Prostate gland (tissue), 2 donors: ENCODE measurements at places on chromosomes 3 and 15.

GRCh38 chr3:171198781-171199472 lies 172.4 kb upstream of the SLC2A2 start:
- no peaks in the 10 kb centered on the region for H3K27me3 ChIP-seq
- H3K4me3 ChIP-seq, result no peak overlapping the region
- no peaks in the 10 kb centered on the region for H3K36me3 ChIP-seq
- H3K4me1 ChIP-seq, result no peaks in the 10 kb centered on the region

DNA sequence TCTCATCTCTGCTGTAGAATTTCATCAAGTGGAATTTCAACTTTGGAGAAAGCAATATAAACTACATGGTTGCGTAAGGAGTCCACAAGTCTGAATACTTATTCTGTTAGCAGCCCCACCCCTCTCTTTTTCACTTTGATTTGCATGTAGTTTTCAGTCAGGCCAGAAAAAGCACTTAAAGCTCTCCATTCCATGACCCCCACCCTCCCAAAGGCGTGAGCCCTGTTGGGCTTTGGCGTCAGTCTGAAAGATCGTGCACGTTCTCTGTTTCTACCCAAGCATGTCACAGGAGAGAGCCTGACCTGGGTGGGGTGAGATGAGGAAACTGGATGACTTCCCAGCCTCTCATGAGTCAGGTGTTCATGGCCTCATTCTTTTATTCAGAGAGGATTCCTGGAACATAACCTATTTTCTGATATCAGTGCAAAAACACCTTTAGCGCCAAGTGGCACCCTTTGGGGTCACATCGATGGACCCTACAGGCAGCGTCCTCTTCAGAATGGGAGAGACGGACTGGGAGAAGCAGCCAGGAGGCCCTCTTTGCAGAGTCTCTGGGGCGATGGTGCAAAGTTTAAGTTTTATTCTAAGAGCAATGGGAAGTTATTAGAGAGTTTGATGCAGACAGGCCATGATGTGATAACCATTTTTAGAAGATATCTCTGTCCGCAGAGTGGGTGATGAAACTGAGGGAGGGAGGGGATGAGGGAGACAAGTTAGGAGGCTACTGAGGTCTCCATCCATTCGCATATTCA lies 55.8 kb downstream of the LSM3 start:
- H3K27me3 ChIP-seq, result no peaks in the 10 kb centered on the region
- no peak overlapping the region for H3K27ac ChIP-seq
- H3K36me3 ChIP-seq, result no peaks in the 10 kb centered on the region
- no peak overlapping the region for H3K4me3 ChIP-seq
- no peaks in the 10 kb centered on the region for H3K4me1 ChIP-seq
- DNase-seq, result no peak

DNA sequence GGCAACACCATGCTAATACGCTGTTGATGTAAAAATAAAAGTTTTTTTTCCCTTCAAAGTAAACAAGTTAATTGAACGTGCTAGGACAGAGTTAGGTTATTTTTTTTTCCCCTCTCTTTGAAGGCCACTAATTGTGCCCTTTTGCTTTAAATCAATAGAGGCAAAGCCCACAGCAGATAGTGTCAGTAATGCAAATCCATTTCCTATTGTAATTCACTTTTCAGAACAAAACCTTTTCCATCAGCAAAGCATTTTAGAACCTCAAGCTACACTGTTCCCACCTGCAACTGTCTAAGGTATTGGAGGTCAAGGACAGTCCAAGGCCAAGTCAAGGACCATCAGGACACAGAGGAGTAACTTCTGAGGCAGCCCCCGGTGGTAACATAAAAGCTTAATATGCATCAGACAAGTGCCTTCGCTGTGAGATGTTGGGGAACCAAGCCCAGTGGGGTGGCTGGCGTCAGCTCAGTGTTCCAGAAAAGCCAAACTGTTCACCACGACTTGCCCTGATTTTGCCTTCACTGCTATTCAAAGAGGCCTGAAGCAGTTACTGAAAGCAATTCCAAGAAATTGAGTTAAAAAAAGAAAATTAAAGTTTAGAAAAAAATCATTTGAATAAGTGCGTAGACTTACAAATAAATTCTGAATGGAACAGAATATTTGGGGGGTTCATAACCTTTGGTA lies 65.8 kb upstream of the ICE2 start:
- H3K27me3 ChIP-seq, result no peaks in the 10 kb centered on the region
- no peak overlapping the region for H3K4me3 ChIP-seq
- no peaks in the 10 kb centered on the region for H3K4me1 ChIP-seq

DNA sequence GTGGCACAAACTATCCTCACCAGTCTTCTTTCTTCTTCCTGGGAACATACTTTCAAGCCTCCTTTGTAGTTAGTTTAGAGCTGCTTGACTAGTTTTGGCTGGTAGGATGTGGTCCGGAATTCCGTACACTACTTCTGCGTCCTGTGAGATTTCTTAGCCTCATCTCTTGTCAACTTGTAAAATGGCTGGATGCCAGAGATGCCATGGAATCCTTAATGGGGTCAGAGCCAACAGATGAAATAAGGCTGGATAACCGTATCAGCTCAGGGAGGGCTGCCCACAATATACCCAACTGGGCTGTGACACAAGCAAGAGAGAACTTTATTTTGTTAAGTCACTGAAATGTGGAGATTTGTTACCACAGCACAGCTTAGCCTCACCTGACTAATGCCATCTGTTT lies 466.9 kb upstream of the MDFIC2 start:
- H3K4me1 ChIP-seq, result no peaks in the 10 kb centered on the region
- H3K36me3 ChIP-seq, result no peaks in the 10 kb centered on the region
- no peaks in the 10 kb centered on the region for H3K27me3 ChIP-seq
- no peak for DNase-seq
- H3K27ac ChIP-seq, result no peak overlapping the region

DNA sequence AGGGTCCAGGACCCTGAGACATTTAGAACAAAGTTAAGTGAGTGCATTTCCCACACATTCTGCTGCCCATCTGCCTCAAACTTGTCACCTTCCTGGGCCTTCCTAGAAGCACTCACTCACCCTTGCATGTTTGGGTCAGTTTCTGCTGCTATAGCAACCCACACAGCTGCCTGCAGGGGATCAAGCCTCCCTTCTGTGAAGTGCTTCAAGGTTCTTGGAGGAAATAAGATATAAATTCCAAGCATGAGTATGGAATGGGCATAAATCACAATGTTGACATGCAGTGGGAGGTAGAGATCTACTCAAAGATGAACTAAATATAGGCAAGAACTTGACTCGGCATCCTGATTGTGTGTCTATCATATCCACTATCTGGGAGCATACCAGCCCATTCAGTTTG lies 140.4 kb downstream of the SLC9A9 start:
- H3K36me3 ChIP-seq, result no peaks in the 10 kb centered on the region
- no peak overlapping the region for H3K27ac ChIP-seq
- H3K27me3 ChIP-seq, result no peaks in the 10 kb centered on the region
- DNase-seq, result no peak

DNA sequence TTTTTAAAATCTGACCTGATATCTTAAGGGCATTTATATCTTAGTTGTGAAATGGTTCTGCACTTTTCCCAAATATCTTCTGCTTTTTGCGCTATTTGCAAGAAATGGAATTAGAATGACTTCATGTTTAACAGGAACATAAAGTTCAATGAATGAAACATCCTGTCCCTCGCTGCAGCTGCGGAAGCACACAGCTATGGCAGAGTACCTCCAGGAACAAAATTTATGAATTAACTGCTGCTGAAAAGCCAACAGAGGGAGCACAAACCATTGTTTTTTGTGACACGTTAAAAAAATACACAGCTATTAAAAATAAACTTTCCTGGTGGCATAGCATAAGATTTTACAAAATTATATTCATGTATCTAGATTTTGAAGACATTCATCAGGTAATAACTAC lies 404.4 kb upstream of the MDFIC2 start:
- no peaks in the 10 kb centered on the region for H3K4me1 ChIP-seq
- H3K27me3 ChIP-seq, result no peaks in the 10 kb centered on the region
- H3K27ac ChIP-seq, result no peak overlapping the region
- no peaks in the 10 kb centered on the region for H3K36me3 ChIP-seq
- peak; percentile 25 for DNase-seq

- no peak overlapping the region for H3K4me3 ChIP-seq
- H3K36me3 ChIP-seq, result no peaks in the 10 kb centered on the region
- no peaks in the 10 kb centered on the region for H3K4me1 ChIP-seq
- H3K27me3 ChIP-seq, result no peaks in the 10 kb centered on the region
- H3K27ac ChIP-seq, result no peak overlapping the region
- no peak for DNase-seq
Observed at GRCh38 chr15:75019916-75020315, 3.5 kb upstream of the PPCDC start.

GRCh38 chr15:66757030-66757429 lies 55.0 kb downstream of the SMAD6 start:
- no peak overlapping the region for H3K4me3 ChIP-seq
- no peaks in the 10 kb centered on the region for H3K4me1 ChIP-seq
- no peak overlapping the region for H3K27ac ChIP-seq
- H3K36me3 ChIP-seq, result no peaks in the 10 kb centered on the region

DNA sequence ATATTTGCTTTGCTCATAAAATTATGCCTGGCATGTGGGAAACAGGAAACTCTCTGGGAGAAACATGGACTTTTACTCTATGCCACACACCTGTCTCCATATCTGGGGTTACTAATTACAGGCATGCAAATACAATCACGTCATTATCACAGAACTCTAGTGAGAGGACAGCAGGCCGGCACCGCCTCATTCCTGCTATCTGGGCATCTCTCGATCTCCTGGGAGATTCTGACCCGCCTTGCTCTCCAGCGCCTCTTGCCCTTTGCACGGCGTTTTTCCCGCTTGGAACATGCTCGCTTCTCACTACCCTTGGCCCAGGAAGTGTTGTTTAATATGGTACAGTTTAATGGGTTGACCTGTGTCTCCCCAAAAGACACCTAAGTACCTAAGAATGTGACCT lies 45.4 kb upstream of the PARL start:
- H3K36me3 ChIP-seq, result no peaks in the 10 kb centered on the region
- H3K4me3 ChIP-seq, result no peak overlapping the region
- no peak for DNase-seq
- H3K4me1 ChIP-seq, result no peaks in the 10 kb centered on the region

DNA sequence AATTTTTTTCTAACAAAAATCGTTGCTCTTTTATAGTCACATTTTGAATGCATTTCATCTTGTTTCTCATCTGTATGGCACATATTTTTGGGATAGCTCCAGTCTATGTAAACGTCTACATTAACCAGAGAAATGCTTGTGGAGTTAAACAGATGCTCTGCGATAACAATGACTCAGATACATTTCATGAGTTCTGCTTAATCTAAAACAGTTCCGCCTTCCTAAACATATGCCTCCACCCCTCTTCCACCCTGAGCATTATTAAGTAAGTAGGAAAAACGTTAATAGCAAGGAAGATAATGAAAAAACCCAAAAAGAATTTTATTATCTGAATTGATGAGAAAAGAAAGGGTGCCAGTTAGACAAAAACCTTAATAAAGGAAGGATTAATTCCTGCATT lies 396.1 kb downstream of the TUSC7 start:
- H3K27ac ChIP-seq, result no peak overlapping the region
- no peaks in the 10 kb centered on the region for H3K4me1 ChIP-seq
- H3K4me3 ChIP-seq, result no peak overlapping the region
- no peaks in the 10 kb centered on the region for H3K36me3 ChIP-seq
